NCI-H1417 (cell line): ENCODE measurements at places on chromosomes 7 and 10.

DNA sequence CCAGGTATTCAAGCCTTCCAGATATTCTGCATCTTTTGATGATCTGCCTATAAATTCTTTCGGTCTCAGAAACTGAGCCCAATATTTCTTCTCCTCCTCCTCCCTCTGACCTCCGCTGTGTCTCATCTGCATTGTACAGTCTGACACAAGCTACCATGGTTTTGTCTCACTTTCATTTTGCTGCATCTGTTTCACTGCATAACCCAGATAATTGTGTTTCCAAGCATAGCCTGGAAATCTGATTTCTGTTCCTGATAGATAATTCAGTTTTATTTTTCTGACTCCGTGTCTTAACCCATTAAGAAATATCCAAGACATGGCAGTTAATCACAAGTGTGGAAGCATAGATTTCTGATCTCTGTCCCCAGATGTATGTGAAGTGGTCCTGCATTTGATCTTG is 374.2 kb upstream of the SEMA3A start:
- DNase-seq = no peak

- no peak for DNase-seq
Observed at GRCh38 chr10:6565588-6565987, 14.5 kb downstream of the PRKCQ start.

DNA sequence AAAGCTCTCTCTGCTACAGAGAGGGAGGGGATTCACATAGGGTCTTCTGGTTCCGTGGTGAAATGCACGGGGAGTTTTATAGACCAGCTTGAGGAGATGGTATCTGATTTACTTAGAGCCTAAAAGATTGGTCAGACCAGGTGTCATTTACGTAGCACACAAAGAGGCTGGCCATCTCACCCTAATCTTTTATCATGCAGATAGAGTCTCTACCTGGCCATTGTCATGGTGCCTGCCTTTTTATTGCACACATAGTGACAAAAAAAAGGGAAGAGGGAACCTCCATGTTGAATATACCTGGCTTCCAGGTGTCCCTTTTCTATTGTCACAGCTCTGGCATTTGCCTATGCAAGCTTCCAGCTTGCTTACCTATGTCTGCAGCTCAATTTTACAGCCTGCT is 1456.1 kb downstream of the GATA3 start:
- no peak for DNase-seq

- no peak for DNase-seq
Observed at GRCh38 chr7:93861325-93861949, 29.1 kb downstream of the TFPI2 start.

DNA sequence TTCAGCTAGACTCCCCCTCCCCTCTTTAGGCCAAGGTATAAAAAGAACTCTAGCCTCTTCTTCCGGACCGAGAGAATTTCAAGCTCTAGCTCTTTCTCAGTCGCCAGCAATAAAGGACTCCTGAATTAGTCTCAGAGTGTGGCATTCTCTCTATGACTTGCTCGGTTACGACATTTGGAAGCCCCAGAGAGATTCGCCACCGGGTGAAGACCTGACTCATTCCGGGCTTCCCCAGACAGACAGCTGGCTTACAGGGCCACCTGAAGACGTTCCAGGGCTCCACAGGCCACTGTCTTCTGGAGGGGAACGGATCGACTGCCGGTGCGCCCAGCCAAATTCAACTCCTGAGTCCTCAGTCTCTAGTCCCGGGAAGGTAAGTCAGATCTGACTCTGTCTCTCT is at the start of gene AKR1B15:
TSS of gene AKR1B15 (plus strand) at position 234 of the 400 bp plus-strand sequence. CDS start 15,510 bp downstream, outside the sequence.
- DNase-seq = no peak

- no peak for DNase-seq
Observed at GRCh38 chr7:33596686-33597085, 308.7 kb upstream of the BMPER start.

DNA sequence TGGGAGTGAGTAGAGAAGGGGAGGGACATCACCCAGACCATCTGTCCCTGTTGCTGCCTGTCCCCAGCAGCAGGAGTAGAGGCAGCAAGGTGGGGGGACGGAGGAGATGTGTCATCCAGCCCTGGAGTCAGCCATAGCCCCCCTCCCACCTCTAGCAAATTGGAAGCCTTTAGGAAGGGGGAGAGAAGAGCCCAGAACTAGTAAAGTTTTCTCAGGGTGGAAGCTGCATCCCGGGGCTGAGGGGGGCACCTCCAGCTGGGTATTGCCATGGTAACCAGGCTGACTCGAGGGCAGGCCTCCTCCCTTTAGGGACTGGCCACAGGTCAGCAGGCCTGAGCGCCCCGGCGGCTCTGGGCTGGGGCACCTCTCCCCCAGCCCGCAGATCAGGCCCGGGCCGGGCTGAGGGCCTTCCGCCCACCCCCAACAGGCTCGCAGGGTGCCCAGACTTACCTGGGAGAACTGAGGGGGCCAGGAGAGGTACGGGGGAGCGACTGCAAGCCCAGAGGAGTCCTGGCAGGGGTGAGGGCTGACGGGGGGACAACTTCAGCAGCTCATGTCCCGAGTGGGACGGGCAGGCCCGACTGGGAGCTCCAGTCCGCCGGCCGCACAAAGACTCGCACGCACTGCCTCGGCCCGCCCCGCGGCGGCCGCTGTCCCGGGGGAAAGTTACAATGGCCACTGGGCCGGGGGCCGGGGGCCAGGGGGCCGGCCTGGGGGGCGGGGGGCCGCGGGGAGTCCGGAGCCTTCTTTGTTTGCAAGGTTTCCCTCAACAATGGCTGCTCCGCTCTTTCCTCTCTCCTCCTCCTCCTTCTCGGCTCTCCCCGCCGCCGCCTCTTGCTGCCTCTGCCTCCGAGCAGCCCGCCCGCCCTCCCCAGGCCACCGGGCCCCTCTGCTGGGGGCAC is 6.0 kb downstream of the LDB1 start:
- DNase-seq = peak; percentile 38

- DNase-seq = no peak
Observed at GRCh38 chr7:47284691-47285635, 296.9 kb downstream of the TNS3 start.

GRCh38 chr10:88672041-88672440 is 7.8 kb downstream of the LIPF start:
- DNase-seq = no peak

- DNase-seq = no peak
Observed at GRCh38 chr10:26468291-26468690, 30.1 kb downstream of the APBB1IP start.

DNA sequence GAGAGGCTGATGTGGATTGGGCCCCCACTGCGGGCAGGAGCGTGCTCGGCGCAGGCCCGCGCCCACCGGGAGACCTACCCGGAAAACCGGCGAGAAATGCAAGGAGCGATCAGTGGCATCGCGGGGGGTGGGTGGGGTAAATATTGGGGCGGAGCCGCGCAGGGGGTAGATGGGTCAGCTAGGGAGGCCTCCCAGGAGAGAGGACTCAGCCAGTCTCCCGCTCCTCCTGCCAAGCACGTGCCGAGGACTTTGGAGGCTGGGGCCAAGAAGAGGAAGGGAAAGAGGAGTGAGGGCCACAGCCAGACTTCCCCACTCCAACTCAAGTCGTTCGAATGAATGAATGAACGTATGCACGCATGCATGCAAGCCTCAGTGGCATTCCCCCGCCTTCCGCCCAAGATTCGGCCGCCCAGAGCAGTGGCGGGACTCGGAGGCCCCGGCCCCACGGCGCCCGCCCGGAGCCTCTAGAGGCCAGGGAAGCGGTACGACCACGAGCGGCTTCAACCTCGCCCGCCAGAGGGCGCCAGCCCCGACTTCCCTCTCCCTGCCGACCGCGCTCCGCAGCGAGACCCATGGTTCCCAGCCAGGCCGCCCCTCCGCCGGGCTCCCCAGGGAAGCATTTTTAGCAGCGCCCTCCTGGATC is 3.6 kb downstream of the NPM3 start:
- DNase-seq = peak; percentile 56

- no peak for DNase-seq
Observed at GRCh38 chr10:131859341-131860020, 41.3 kb upstream of the PPP2R2D start.

GRCh38 chr7:137958470-137959431 is 43.1 kb downstream of the CREB3L2 start:
- no peak for DNase-seq

DNA sequence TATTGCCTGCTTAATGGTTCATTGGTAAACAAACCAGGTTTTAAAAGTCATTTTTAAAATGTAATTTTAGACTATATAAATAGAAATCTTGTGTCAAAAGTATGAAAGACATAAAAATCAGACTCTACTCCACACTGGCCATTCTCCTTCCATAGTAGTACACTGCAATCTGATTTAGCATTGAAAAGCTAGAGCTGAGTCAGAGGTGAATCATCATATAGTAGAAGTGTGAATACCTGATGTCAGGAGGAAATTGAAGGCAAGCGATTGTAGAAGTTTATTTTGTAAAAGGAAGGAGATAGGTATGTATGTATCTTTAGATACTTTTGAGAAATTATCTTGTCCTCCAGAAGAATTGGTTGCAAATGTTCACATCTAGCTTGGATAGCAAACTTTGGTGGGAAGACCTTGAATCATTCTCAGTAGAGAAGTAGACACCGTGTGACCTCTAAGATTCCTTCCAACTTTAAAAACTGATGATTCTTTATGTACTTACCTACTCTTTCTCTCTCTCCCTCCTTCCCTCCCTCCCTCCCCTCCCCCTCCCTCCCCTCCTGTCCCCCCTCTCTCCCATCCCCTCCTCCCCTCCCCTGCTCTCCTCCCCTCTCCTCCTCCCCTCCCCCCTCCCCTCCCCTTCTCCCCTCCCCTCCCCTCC is 88.1 kb downstream of the BTAF1 start:
- DNase-seq = no peak

GRCh38 chr7:92415225-92415624 is 32.1 kb upstream of the GATAD1 start:
- no peak for DNase-seq

DNA sequence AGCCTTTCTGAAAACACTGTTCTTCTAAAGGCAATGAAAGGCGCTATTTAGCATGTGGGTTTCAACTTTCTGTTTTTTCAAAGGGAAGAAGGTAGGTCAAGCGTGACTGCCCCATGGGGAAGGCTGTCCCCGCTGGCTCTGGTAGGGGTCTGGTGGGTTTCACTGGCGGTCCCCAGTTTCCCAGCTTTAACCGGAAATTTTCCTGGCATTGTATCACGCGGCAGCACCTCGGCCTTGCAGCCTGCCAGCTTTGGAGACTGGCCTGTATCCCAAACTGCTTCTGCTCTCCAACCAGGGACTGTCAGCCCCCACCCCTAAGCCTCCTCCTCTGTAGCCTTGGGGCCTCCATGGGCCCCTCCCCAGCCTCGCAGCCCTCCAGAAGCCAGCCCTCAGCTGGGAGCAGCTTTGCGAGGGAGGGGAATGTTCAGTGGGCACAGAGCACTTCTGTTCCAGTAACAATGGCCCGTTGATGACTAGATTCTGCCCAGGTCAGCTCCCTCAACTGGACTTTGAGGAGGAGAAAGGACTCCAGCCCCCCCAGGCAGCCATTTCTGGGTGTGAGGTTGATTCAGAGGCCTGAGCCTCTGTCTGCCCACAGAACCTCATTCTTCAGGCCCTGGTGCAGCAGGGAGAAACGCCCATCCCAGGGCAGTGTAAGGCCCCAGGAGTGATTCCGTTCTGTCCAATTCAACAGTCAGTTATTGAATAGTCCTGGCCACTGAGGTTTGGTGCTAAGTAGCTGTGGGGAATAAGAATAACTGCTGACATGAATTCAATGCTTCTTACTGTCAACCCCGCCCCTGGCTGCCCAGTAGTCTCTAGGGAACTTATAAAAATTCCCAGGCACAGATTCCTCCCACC is 17.1 kb downstream of the CHST3 start:
- DNase-seq = no peak

GRCh38 chr7:37131855-37132254 is 316.8 kb downstream of the ELMO1 start:
- DNase-seq = no peak

GRCh38 chr10:133140417-133141143 is 19.4 kb upstream of the KNDC1 start:
- DNase-seq = no peak

DNA sequence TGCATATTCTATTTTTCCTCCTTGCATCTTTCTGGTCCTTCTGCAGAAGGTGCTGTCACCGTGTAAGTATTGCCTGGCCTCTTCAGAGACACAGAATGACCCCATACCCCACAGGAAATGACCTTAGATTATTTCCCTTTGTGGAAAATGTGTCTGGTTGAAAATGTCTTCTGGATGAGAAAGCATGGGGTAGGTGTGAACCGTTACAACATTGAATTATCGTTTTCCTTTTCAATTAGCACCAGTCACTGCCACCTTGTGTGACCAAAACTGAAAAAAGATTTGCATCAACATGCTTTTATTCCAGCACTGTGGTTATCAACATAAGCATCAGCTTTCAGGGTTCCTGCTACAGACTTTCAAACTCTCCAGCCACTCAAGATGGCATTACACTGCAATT is 58.0 kb upstream of the CELF2 start:
- no peak for DNase-seq

DNA sequence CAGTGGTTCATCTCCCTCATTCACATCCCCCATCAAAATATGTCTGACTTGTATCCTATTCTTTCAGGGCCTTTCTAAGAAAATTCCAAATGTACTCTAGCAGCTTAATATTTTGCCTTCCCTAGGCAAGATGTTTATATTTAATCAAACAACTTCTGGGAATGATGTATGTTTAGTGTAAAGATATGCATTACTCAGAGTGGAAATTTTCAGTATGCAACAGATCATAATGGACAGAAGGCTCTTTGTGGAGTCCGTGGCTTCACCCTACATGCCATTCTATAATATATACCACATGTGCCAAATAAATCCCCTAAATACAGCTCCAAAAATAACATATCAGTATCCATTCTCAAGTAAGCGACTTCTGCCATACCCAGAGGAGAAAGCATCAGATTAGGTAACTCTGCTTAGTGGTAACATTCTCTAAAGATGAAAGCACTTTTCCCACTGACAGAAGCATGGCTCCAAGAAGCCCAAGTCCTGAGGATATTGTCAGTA is 316.6 kb downstream of the KCNMA1 start:
- no peak for DNase-seq

DNA sequence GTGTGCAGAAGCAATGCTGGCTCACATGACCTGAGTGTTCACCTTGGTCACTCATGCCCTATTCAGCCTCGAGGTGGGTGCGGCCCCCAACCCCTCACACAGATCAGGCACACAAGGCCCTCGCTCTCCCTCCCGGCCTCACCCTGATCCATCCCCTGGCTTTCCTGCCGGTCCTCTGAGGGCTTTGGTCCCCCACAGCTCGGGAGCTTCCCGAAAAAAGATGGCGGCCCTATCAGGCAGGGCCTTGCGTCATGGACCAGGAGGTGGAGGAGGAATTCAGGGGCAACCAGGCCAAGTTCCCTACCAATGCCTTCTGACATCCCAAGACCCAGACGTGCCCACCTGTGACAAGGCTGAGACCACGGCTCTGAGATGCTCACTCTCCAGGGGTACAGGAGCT is 43.7 kb upstream of the DNAAF5 start:
- DNase-seq = no peak

DNA sequence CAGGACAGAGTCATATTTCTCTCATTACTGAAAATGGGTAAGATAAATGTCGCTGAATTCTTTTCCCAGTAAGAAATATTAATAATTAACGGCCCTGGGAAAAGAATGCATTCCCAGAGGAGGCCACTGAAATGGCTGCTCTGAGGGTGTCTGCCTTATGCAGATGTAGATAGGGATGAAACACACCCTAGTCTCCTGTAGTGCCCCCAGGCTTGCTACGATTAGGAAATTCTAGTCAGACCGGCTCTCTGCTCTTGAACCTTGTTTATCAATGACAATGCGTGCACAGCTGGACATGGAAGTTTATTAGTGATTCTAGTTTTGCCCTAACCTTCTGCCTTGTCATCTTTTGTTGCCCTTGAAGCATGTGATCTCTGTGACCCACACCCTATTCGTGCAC is 291.1 kb downstream of the ZNF248 start:
- DNase-seq = peak; percentile 15
